ENCODE measurements at places on chromosomes 7 and 10. TPM values are rescaled to one million over a fixed set of nuclear protein-coding genes. Genes with fewer than 3 reads are reported as not detected.

ZNF394 gene
- total RNA-seq = 36.8 TPM

SNX10 gene
- 88.0 TPM for total RNA-seq

DLX5 gene
- total RNA-seq = not detected

PSD gene
- 3.5 TPM for total RNA-seq

GRID1 gene
- 0.20 TPM for total RNA-seq

TSPAN15 gene
- 56.6 TPM for total RNA-seq

CASP7 gene
- total RNA-seq = 41.2 TPM

IPMK gene
- total RNA-seq = 11.1 TPM

PLXNA4 gene
- total RNA-seq = 0.05 TPM

UNCX gene
- total RNA-seq = not detected

ACHE gene
- total RNA-seq = 0.94 TPM

DOCK4 gene
- total RNA-seq = 50.4 TPM

SPDYE2B gene
- total RNA-seq = not detected

AGBL3 gene
- total RNA-seq = 2.3 TPM

PAX4 gene
- total RNA-seq = not detected

HOXA6 gene
- 22.0 TPM for total RNA-seq

MAT1A gene
- total RNA-seq = not detected

TMEM130 gene
- total RNA-seq = 0.60 TPM

CALML3 gene
- not detected for total RNA-seq

ZNF425 gene
- total RNA-seq = 3.6 TPM

CALY gene
- total RNA-seq = not detected

UCN3 gene
- total RNA-seq = not detected

ACTR3C gene
- 81.8 TPM for total RNA-seq

MEPCE gene
- 18.2 TPM for total RNA-seq

CTAGE6 gene
- not detected for total RNA-seq

ABCB8 gene
- total RNA-seq = 43.4 TPM

GHRHR gene
- not detected for total RNA-seq

CHRM2 gene
- under 0.01 TPM for total RNA-seq

PIK3AP1 gene
- 5.4 TPM for total RNA-seq

CALML5 gene
- total RNA-seq = not detected

CDK5 gene
- total RNA-seq = 16.8 TPM

SP4 gene
- total RNA-seq = 10.7 TPM

AMZ1 gene
- total RNA-seq = 14.2 TPM

PRF1 gene
- not detected for total RNA-seq

RBM17 gene
- total RNA-seq = 32.0 TPM

HOGA1 gene
- 121 TPM for total RNA-seq

GIMAP6 gene
- total RNA-seq = 0.15 TPM

MSS51 gene
- 1.5 TPM for total RNA-seq

ACTL6B gene
- total RNA-seq = not detected

LMOD2 gene
- total RNA-seq = not detected

GNGT1 gene
- not detected for total RNA-seq
